ENCODE measurements at places on chromosomes 16 and 17.

GRCh38 chr16:3106205-3106928, 6.0 kb upstream of the ZNF205 start:
- DNase-seq, result peak; percentile 88

GRCh38 chr16:88784856-88785105, 239 bp downstream of the PIEZO1 start:
- no peak for DNase-seq

GRCh38 chr17:57425431-57425830, 169.1 kb downstream of the MSI2 start:
- DNase-seq, result peak; percentile 45

DNA sequence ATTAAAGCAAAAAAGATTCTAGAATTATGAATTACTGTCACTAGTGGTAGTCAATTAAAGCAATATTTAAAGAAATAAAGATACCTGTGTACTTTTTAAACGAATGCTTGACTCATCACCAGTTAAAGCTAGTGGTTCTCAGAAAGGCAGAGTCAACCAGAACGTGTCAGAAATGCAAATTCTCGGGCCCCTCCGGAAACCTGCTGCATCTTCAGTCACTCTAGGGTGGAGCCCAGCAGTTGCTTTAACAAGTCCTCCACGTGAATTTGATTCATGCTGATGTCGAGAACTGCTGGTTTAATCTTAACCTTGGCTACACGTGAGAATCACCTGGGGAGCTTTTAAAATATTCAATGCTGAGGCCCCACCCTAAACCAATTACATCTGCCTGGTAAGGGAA, 169.8 kb upstream of the SDK2 start:
- DNase-seq, result no peak

DNA sequence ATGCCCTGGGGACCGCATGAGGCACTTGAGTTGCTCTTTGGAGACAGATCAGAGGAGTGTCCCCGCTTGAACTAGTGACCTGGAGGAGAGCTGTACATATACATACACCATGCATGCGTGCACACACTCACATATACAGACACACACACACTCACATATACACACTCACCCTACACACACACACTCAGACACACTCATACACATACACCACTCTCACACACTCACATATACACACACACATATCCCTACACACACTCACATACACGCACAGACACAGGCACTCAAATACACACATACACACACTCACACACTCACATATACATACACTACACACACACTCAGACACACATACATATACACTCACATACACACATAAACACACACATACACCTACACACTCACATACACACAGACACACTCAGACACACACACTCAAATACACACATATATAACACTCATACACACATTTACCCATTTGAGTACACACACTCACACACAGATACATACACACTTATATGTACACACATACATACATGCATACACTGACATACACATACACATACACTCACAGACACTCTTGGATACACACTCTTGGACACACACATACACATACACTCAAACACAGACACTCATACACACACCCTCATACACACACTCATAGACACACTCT, 5.4 kb upstream of the MPP2 start:
- no peak for DNase-seq

Data from fibroblast of villous mesenchyme (primary cell).